NCI-H187 treated with DMSO at 0.1 percent for 48 hours (cell line): ENCODE measurements at places on chromosomes 2 and 18.

DNA sequence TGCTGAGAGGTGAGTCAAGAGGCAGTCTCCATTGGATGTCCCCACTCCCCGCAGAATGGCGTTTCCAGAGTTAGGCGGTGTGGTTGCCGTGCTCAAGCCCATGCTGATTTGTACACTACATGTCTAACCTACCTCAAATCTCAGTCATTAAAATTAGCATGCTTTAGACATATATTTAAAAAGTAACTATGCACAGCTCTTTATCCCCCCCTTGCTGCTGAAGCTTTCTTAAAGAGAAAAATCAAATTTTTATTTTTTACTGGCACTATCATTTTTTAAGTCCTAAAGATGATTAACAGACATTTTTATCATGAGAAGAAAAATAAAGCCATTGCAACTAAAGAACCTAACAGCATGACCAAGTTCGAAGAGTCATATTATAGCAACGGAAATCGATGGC lies 42.9 kb downstream of the BOLA3 start:
- DNase-seq: no peak

- DNase-seq: no peak
Measured at GRCh38 chr2:10271946-10272345, 30.8 kb upstream of the HPCAL1 start.

GRCh38 chr2:108637304-108637669 lies 82.0 kb upstream of the RANBP2 start:
- DNase-seq: no peak

DNA sequence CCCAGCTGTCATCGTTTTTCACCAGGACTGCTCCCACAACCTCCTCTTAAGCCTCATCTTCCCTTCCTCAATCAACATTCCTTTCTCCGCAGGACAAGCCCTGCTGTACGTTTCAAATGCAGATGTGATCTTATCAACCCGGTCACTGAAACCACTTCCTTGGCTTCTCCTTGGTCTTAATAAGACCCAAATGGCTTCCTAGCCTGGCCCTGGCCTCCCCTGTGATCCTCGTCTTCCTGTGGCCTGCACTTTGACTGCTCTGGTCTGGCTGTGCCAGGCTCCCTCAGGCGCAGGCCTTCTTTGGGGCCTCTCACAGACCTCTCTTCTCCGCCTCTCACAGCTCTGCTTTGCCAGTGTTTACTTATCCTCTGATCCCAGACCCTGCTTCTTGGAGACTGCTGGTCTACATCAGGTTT lies 4.7 kb upstream of the ADNP2 start:
- DNase-seq: no peak

DNA sequence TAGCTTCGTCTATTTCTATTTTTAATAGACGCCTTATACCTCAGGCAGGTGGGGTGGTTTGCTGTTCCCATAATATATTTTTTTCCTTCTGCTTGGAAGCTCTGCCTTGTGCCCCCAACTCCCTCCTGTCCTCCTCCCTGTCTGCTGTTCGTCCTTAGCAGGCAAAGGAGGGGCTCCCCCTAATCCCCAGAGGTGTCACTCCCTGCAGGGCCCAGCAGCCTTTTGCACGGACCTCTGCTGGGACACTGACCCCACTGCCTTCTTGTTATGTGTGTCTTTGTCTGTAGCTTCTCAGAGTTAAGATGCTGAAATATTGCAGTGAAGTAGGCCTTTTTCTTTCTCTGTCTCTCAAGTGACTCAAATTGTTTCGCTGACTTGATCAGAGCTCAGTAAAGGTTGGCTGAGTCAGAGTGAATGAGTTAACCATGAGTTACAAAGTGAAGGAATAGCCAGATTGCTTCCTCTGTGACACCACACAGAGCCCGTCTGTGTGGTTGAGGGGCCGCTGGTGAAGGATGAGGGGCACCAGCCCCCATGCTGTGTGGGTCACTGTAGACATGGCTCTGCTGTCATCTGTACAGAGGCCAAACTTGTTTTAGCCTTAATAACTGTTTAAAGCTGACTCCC lies 47.7 kb downstream of the PRKCE start:
- no peak for DNase-seq

- DNase-seq: no peak
Measured at GRCh38 chr2:112018846-112019245, 36.2 kb upstream of the TMEM87B start.

DNA sequence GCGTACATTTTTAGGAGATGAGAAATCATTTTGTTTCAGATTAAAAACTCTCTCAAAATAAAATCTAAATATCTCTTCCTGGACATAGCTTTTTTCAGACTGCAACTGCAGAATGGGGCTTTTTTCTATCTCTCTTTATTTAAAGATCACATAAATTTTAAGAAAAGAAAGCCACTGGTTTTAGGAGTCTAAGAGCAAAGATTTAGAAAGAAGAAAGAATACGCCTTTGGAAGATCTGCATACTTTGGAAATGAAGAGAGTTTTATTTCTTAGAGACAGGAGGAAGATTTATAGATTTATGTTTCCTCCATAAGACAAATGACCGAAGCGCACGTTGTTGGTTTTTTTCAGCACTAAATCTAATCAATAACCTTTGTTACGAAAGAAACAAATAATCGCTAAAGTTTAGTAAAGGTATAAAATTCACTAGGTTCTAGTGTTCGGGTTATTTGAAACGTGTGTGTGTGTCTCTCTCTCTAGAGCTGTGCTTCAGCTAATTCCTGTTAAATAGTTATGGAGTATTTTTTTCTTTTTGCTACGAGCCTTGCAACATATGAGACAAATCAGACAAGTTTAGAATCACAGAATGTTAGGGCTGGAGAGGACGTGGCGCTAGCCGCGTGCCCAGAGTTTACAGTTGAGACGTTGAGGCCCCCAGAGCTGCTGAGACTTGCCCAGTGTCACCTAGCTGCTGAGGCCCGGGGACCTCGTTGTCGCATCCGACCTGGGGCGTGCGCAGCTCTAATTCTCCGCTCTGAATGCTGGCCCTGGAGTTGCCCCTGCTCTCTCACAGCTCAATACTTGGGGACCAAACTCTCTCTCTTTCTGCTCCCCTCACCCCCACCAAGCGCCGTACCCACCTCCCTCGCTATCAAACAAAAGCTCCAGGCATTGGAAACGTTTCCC lies 69.9 kb downstream of the CTAGE1 start:
- no peak for DNase-seq

- no peak for DNase-seq
Measured at GRCh38 chr18:26526128-26526965, 22.0 kb downstream of the KCTD1 start.

DNA sequence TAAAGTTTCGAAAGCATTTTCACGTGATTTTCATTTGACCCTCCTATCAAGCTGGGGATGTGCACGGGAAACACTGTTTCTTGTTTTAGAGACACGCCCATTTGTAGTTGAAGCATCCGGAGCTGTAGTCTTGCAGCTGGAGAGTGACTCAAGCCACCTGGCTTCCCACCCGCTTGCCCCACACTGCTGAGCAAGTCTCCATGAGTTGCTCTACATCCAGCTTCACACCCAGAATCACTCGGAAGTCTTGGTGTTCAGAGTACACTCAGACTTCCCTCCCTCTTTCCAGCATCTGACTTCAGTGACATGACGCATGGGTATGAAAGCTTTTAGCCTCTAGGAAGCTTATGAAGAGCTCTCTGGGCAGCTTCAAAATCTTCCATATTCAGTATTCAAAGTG lies 262.4 kb downstream of the NBAS start:
- DNase-seq: no peak

GRCh38 chr18:43115076-43115921 lies at the start of gene RIT2:
Gene RIT2 (minus strand): TSS chr18:43115685.
- no peak for DNase-seq

DNA sequence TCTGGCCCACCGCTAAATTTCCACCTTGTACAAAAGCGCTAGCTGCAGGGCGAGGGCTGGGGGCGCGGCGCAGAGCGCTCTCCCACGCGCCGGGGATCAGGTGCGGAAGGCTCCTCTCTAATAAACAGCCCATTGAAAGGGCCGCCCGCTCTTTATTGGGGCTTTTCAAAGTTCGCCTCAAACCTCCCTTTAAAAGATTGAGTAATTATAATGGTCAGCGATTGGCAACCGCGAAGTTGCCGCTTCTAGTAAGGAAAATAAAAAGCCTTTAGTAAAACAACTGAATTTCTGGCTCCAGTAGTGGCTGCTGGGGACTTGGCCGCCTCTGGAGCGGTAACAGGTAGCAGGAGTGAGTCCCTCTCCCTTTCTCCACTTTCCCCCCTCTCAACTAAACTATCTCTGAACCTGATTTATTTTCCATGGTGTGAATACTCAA lies 755 bp downstream of the NEUROD1 start:
- no peak for DNase-seq

DNA sequence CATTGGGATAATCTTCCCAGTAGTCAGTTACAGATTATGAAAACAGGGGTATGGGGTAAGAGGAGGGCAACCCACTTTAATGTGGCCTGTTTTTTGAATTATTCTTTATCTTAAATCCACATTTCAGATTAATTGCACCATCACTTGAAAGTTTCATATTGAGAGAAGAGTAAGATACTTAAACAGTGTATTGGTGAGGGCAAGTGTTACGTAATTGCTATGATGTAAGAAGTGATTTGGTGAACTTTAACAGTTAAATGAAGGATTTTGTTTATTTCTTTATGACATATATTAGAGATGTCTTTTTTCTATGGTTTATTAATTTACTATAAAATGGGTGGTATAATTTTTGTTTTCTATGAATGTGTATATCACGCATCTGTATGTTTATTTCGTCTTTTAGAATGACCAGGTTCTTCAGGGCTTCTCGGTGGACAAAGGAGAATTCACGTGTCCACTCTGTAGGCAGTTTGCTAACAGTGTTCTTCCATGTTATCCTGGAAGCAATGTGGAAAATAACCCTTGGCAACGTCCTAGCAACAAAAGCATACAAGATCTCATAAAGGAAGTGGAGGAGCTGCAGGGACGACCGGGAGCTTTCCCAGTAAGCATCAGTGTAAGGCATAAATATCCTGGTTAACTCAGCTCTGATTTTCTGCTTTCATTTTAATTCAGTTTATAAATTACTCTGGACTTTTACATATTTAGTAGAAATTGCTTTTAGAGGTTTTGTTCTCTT lies 171.2 kb upstream of the MYO3B start:
- DNase-seq: no peak

DNA sequence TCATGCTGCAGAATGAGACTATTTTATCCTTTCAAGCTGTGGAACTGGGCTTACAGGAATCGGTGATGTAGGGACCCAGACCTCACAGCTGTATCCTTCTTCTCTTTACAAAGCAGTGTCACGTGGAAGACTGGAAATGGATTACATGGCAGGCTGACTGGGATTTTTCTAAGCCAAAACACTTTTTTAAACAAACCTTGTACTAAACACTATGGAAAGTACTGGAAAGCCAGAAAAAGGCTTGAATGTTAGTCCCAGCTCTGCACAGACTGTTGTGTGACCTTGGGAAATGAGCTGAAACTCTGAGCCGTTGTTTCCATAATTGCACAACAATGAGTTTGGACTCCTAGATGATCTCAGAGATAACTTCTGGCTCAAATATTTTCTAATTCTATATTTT lies 7.6 kb upstream of the ADAM23 start:
- no peak for DNase-seq

- DNase-seq: no peak
Measured at GRCh38 chr2:228181098-228182019, at the start of gene SPHKAP. Gene SPHKAP (minus strand): TSS chr2:228181687. CDS start chr2:228181598, 89 bp downstream.
